RPMI8226 (cell line): ENCODE measurements at places on chromosomes 3 and 15.

DNA sequence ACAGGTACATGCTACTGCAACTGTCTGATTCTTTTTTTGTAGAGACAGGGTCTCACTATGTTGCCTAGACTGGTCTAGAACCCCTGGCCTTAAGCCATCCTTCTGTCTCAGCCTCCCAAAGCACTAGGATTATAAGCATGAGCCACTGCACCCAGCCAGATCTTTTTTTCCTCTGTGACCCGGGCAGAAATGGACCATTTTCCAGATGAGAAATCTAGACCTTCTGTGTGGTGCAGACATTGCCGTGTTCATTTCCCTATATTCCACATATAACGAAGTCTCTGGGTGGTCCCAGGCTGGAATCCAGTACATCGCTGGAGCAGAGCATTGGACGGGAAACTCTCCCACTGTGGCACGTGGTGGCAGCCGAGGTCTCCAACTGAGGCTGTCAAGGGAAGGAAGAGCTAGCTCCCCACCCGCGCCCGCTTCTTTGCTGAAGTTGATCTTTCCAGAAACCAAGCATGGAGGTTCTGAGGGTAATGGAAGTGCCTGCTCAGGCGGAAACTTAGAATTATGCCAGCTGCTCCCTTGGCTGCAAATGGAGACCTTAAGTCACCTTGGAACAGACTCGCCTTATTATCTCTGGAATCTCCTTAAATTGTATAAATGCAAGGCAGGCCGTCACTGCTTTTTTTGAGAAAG lies 23.1 kb upstream of the TXNRD3 start:
- DNase-seq = no peak

GRCh38 chr15:55715355-55716076 lies 27.4 kb downstream of the PRTG start:
- DNase-seq = no peak

DNA sequence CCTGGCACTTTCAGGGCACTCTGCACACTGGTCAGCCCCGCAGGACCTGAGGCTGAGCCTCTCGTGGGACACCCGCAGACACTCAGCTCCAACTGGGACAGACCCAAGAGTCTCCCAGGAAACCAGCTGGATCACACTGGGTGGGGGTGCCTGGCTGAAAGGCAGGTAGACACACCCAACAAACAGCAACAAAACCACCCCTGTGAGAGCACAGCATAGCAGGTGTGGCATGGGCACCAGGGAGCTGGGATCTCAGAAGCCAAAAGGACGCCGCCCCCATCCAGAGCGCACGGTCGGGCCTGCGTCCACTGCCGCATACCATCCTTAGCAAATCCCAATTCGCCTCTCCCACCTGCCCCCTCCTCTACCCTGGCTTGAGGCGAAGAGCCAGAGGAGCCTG lies 154.2 kb upstream of the LINGO1 start:
- DNase-seq = no peak

DNA sequence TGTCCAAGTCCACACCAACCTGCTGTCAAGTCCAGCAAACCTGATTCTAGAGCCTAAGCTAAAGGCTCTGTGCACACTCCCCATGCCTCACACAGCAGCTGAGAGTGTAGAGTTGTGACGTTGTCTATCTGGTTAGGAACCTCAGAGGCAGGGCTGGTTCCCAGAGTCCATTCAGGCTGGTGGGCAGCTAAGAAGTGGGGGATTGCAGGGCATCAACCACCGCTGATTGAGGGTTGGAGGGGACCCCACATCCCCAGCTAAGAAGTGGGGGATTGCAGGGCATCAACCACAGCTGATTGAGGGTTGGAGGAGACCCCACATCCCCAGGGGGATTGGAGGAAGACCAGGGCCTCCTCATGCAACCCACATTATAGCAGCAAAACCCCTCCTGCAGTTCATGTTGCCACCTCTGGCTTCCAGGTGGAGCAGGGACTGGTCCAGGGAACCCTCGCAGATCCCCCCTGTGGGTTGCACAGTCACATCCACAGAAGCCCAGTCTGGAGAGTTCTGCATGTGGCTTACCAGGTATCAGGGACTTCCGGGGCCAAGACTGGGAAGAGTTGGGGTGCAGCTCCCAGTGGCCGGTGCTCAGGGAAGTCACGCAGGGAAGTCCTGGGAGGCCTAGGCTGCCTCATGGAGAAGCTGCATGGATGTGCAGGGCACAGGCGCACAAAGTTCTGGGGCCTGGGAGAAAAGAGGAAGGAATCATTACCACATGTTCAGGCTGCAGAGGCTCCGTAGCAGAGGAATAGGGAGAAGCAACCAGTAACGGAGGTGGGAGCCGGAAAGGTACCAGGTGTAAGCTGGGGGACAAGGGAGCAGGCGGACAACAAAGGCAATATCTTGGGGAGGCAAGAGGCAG lies 71.4 kb upstream of the PCSK6 start:
- DNase-seq = no peak

DNA sequence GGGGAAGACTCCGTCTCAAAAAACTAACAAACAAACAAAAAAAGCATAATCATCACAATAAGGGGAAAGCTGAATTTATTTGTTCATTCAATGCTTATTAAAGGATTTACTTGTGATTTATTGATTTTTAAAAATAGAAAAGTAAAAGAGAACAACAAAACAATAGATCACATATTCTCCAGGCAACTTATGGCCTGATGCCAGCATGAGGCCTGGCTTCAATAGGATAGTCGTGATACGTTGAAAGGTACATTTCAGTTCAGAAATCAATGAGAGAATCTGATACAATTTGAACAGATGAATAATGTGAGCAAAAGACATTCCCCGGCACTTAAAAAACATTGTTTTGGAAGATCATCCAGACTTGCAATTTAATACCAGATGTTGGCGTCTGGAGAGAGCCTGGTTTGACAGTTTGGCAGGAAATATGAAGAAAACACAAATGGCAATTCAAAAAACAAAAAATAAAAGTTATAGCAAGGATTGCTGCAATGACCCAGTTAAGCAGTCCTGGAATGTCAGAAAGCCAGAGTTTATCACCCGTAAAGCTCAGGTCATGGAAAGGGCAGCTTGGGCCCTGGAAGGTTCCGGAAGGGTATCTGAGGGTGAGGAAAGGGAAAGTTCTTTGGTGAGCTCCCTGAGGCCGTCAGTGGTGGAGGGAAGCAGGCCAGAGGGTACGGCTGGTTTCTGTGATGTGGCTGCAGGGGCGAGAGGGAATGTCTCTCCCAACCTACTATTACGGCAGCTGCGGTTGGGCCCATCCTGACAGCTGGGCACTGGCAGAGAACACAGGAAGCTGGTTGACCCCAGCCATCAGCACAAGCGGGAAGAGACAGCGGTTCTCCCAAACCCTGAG lies 230.2 kb upstream of the HES1 start:
- no peak for DNase-seq

- DNase-seq = peak; percentile 91
These were observed 12.0 kb upstream of the SHC4 start for GRCh38 chr15:48975472-48976419.

- DNase-seq = no peak
These were observed 63.2 kb upstream of the ATP2B2 start for GRCh38 chr3:10568549-10568948.

- DNase-seq = no peak
These were observed 6.9 kb upstream of the TBC1D2B start for GRCh38 chr15:78084449-78084750.

GRCh38 chr3:105518806-105519418 lies 152.2 kb downstream of the ALCAM start:
- peak; percentile 58 for DNase-seq

DNA sequence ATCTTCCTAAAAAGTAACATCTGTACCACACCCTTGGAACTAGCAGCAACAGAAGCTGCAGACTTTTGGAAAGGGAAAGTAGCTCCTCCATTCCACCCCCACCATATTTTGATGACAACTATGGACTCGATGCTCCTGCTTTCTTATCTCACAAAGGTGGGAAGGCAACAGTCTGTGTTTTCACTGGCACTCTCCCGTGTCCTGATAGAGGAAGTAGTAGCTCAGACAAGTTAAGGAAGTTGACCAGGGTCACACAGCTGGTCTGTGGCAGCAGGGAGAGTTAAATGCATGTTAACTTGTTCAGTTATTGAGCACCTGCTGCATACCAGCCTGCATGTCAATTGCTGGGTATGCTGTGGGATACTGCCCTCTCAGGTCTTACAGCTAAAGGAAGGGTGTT lies 33.1 kb downstream of the BHLHE40 start:
- no peak for DNase-seq

DNA sequence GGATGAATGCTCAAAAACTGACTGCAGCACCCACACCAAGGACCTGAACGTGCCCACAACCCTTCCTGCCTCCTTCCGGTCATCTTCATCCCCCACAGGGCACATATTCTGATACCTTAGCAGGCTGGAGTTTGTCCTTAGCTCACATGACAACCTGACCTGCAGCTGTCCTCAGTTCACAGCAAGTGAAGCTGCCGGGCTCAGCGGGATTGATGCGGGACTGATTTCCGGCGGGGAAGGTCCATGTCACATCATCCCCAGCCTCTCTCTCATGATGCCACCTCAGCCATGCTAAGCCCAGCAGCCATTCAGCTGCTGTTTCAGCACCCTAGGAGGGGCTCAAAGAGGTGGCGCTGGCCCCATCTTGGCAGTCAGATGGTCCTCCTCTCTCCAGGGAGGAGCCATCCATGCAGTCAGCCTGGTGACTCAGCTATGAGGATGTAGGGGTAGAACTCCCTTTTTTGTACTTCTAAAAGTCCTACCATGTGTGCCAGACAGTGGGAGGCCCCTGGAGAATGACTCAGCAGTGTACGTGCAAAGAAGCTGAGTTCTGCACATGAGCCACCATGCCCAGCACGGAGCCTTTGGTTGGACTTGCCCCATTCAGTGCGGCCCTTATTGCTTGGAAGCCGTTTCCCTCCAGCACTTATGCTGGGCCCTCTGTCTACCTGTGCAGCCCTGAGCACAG lies 9.5 kb downstream of the CA12 start:
- DNase-seq = no peak

- no peak for DNase-seq
These were observed 127.9 kb downstream of the SLC9A9 start for GRCh38 chr3:143720381-143720780.

- DNase-seq = no peak
These were observed 88.7 kb downstream of the DHX30 start for GRCh38 chr3:47891613-47892005.

DNA sequence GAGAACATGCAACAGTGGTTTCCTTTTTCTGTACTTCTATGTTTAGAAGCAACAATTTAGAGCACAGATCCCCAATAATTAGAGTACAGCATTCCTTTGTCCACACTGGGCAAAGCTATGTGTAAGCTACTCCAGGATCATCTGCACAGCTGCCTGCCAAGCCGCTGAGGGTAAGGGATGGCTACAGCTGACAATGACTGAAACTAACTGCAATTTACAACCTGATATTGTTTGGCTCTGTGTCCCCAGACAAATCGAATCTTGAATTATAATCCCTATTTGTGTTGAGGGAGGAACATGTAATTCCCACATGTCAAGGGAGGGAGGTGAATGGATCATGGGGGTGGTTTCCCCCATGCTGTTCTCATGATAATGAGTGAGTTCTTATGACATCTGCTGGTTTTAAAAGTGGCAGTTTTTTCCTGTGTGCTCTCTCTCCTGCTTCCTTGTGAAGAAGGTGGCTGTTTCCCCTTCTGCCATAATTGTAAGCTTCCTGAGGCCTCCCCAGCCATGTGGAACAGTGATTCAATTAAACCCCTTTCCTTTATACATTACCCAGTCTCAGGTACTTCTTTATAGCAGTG lies 54.8 kb upstream of the TNFSF10 start:
- DNase-seq = no peak

DNA sequence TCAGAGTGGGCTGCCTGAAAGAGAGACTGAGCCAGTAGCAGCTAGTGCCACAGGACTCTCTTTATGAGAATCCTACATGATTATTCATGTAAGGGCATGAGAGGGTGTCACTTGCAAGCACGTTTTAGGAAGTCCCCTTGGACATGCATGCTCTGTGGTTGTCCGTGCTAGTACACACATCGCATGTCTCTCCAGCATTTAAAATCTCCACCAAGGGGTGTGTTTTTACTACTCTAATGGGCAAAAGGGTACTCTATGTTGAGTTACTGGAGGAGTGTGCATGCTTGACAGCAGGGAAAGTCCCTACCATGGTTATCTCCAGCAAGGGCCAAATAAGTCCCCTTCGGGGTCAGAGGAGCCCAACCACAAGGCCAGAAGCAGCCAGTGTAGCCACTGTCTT lies 70.7 kb downstream of the DCLK3 start:
- no peak for DNase-seq
